Stimulated activated memory B cell treated with anti-CD40 and anti-IgM and Interleukin-4, amounts not matched to agents 10 μg/mL and 1 μg/mL and 100 μg/mL, for 72 hours (primary cell): ENCODE measurements at places on chromosomes 7 and 10.
A peak's percentile ranks its signal among the peaks of the same experiment; 100 is the strongest.

DNA sequence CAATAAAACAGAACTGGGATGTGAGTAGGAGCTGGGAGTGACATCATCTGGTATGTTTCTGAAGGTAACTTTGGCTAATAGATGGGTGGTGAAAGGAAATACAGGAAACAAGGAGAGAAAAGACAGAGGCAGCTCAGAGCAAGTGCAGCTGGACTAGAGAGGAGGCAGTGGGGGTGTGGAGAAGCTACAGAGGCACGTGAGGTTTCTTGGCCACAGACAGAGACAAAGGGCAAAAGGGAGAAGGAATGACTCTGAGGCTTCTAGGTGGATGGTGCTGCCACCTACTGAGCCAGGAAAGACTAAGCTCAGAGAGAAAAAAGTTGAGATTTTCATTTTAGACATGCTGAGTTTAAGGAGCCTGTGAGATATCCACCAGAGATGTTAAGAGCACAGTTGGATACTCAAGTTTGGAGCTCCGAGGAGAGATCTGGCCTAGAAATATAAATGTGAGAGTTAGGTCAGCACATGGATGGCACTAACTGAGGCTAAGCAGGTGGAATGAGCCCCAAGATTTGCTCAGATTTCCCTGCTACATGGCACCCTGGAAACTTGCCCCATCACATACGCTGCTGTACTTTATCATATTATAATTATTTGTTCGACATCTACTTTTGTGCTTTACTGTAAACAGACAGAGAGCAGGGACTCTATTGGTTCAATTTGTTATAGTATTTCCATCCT, 293.0 kb upstream of the IMMP2L start:
- ATAC-seq, result peak; percentile 60

DNA sequence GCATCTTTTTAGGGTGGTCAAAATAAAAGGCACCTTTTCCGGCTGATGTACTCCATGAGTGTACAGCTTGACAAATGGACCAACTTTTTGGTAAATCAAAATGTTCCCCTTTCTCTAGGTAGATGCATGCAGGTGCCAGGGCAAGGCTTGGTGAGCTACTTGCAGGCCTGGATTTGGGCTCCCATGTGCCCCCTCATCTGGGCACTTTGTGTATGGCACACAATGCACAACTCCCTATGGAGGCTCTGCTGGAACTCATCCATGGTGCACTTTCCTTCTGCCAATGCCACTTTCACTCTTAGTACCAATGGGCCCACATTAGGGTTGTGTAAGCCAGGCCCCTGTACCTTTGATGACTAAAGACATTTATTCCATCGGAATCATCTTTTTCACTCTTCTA, 300.8 kb downstream of the SDHAF3 start:
- no peak for ATAC-seq

DNA sequence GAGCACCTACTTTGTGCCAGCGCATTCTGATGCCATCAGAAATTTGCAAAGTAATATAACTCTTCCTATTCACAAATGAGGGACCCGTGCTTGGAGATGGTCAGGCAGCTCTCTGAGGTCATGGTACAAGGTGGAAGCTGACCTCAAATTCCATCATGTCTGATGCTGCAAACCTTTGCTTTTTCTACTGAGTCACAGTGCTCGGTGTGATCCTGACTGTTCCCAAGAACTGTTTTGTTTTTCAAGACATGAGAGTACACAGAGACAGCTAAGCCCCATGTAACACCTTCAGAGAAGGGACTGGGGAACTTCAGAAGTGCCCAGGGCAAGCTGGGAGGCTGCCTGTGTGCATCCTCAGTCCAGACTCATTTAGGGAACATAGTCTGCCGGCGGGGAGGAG, 111.3 kb downstream of the FRMD4A start:
- ATAC-seq, result no peak

GRCh38 chr7:41834805-41835694, 132.2 kb upstream of the INHBA start:
- no peak for ATAC-seq

DNA sequence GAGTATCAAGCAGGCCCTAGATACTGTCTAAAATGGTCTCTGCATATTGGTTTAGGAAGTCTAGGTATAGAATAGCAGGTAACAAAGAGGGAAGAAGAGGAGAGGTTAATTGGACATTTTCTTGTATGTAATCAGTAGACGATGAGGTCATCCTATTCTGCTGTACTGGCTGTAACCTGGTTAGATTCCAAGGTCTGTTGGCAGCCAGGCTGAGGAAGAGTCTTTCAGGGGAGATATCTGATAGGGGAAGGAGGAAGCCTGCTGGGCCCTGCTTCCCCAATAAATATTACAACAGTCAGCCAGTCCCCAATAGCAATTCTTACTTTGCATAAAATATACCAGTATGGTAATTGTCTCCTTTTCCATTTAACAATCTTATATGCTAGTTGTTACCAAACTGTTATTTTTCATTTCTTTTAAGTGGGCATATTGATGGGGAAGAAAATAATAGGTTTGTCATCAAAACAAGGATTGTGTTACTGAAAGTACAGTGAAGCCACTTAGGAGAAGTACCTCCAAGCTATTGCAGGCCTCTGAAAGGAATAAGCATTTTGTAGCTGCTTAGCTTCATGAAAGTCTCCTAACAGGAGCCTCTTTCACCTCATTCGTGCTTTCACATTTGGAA, 186.4 kb downstream of the LRRC4 start:
- no peak for ATAC-seq

- ATAC-seq, result no peak
Measured at GRCh38 chr7:14666304-14666703, 236.2 kb downstream of the DGKB start.

DNA sequence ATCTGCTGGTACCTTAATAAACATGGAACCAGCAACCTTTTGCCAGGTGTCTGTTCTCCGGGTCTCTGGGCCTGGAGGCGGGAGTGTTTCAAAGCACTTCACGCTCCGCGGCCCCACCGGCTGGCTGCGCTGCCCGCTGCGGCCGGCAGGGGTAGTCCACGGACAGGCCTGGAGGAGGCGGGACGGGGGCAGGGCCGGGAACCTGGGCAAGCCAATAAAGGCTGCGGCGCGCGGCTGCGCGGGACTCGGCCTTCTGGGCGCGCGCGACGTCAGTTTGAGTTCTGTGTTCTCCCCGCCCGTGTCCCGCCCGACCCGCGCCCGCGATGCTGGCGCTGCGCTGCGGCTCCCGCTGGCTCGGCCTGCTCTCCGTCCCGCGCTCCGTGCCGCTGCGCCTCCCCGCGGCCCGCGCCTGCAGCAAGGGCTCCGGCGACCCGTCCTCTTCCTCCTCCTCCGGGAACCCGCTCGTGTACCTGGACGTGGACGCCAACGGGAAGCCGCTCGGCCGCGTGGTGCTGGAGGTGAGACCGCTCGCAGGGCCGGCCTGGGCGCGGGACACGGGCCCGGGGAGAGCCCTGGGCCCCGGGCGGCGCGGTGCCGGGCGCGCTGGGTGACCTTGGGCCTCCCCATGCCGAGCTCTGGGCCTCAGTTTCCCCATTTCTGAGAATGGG, at the start of gene PPIF:
PPIF (plus strand) TSS at position 244 of the 668 bp plus-strand sequence; CDS start at position 324, 80 bp downstream.
- ATAC-seq, result peak; percentile 94

GRCh38 chr10:133289761-133290160, 13.1 kb upstream of the ADAM8 start:
- no peak for ATAC-seq

DNA sequence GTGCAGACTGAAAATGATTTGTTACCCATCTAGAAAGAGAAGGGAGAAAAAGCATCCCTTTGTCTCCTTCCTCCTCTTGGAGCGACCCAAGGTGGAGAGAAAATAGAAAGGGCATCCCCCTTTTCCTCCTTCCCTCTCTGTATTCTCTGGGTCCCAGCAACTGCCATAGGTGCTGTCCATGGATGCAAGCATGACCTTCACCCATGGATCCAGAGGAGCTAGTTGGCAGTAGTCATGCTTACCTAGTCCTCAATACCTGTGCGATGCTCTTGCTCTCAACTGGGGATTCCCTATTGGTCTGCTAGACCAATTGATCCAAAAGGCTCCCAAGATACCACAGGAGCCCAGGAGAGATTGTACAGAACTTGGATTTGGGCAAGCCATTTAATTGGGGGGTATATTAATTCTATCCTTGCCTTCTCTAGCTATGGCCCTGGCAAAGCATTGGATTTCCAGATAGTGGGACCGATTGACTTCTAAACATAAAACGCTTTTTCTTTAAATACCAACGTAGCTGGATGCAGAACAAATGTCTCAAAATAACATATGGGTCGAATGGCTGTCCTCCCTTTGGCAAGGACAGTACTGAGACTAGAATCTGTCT, 547.8 kb upstream of the IGFBP3 start:
- ATAC-seq, result no peak

GRCh38 chr10:3873728-3874461, 88.9 kb upstream of the KLF6 start:
- ATAC-seq, result peak; percentile 78

GRCh38 chr10:58807629-58808022, 295.0 kb downstream of the BICC1 start:
- ATAC-seq, result no peak

DNA sequence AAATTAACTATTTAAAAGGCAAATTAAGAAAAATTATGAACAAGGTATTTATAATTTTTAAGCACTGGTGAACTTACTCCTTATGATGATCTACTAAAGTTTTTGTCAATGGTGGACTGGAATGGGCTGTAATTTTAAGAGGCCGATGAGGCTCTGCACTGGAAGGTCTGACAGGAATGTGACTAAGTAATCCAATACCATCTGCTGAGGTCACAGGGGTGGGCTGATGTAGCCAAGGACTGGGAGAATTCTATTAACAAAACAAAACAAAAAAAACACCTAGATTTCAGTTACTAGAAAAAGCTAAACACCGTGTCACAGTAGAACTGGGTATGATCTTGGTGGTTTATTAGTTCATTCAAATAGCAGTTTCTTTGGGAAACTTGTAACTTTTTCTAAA, 75.9 kb downstream of the NRBF2 start:
- no peak for ATAC-seq

- ATAC-seq, result no peak
Measured at GRCh38 chr10:122257041-122257440, 14.1 kb upstream of the BTBD16 start.

GRCh38 chr10:18713077-18713476, 53.8 kb downstream of the ARL5B start:
- no peak for ATAC-seq

GRCh38 chr10:89047397-89047796, 56.8 kb downstream of the FAS start:
- ATAC-seq, result no peak

DNA sequence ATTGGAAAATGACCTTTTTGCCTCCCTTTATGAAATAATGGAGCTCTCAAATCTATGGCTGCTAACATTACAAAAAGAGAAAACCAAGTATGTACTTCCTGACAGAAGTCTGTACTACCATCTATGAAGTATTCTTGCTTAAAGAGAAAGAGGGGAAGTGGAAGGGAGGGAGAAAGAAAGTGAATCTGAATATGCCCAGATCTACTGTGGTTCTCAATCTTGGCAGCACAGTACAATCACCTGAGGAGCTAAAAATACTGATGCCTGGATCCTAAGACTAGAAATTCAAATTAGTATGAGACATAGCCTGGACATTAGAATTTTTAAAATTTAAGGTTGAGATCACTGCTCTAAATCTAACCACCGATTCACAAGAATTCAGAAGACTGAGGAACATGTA, 85.2 kb downstream of the IGF2BP3 start:
- no peak for ATAC-seq

GRCh38 chr7:132133501-132133900, 442.8 kb downstream of the PLXNA4 start:
- ATAC-seq, result no peak

DNA sequence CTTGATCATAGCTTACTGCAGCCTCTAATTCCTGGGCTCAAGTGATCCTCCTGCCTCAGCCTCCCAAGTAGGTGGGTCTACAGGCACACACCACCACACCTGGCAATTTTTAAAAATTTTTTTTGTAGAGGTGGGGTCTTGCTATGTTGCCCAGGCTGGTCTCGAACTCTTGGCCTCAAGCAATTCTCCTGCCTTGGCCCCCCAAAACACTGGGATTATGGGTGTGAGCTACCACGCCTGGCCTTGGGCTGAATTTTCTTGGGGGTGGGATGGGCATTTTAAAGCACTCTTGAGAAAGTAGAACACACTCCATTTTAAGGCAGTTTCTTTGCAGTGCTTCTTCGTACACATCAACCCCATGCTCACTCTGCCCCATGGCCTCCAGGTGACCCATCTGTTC, 28.7 kb downstream of the TBXAS1 start:
- no peak for ATAC-seq

- ATAC-seq, result no peak
Measured at GRCh38 chr10:68647672-68648341, 73.2 kb upstream of the CCAR1 start.

GRCh38 chr10:127952918-127953317, 46.0 kb downstream of the PTPRE start:
- ATAC-seq, result no peak

DNA sequence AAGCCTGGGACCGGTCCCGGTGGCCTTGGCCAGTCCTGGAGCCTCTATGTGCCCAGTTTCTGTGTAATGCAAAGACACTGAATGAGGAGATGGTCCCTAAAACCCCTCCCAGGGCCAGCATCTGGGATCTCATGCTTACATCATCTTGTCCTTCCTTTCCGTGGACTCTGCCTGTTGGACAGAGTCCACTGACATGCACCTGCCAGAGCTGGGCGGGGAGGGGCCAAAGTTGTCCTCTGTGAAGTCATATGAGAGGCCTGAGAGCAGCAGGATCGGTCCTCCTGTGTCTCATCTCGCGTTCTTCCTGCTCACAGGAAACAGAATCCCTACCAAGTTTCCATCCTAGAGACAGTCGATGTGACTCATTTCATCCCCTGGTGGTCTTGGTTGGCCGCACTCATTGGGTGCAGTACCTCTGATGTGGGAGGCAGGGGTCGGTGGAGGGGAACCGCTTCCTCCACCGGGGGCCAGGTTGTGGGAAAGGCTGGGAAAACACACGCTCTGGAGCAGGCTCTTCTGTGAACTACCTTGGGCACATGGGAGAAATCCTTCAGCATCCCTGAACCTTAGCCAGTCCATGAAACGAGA, 389.6 kb upstream of the PODXL start:
- ATAC-seq, result no peak

DNA sequence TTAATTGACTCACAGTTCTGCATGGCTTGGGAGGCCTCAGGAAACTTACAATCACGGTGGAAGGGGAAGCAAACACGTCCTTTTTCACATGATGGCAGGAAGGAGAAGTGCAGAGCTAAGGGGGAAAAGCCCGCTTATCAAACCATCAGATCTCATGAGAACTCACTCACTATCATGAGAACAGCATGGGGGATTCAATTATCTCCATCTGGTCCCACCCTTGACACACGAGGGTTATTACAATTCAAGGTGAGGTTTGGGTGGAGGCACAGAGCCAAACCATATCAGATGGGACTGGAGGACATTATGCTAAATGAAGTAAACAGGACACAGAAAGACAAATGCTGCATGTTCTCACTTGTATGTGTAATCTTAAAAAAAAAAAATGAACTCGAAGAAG, 141.4 kb upstream of the HABP2 start:
- no peak for ATAC-seq

GRCh38 chr7:71972534-71972933, 439.6 kb downstream of the CALN1 start:
- ATAC-seq, result no peak

DNA sequence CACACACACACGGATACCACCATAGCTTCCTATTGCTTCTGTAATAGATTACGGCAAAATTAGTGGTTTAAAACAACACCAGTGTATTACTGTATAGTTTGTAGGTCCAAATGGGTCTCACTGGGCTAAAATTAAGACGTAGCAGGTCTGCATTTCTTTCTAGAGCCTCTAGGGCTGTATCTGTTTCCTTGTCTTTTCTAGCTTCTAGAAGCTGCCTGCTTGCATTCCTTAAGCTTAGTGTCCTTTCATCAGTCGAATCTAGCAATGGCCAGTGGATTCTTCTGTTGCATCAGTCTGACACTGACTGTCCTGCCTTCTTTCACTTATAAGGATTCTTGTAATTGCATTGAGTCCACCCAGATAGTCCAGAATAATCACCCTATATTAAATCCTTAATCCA, 882.3 kb downstream of the PCDH15 start:
- ATAC-seq, result no peak
